ENCODE measurements at places on chromosomes 6 and 20.
A peak's percentile ranks its signal among the peaks of the same experiment; 100 is the strongest.

DNA sequence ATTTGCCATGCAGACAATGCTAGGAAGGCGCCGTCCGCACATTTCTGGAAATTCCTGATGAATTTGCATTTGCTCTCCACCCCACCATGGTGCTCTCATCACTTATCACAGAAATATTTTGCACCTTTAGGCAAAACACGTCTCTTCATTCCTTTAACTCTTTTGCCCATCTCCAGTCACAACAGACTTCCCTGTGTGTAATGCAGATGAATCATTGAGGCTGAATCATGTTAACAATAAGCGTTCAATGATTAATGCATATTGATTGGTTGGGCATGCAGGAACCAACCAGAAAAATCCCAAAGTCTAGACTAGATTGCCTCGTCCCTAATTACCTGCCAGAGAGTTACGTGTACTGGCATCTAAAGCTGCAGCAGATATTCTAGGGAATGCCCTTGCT lies 80.0 kb upstream of the ATXN1 start:
- no peak for DNase-seq

GRCh38 chr6:74357321-74357720 lies 661.3 kb downstream of the CD109 start:
- no peak for DNase-seq

- DNase-seq: no peak
These were observed 28.9 kb downstream of the VEGFA start for GRCh38 chr6:43798688-43799444.

- DNase-seq: peak; percentile 10
These were observed 476.9 kb downstream of the KHDRBS2 start for GRCh38 chr6:61809004-61809595.

DNA sequence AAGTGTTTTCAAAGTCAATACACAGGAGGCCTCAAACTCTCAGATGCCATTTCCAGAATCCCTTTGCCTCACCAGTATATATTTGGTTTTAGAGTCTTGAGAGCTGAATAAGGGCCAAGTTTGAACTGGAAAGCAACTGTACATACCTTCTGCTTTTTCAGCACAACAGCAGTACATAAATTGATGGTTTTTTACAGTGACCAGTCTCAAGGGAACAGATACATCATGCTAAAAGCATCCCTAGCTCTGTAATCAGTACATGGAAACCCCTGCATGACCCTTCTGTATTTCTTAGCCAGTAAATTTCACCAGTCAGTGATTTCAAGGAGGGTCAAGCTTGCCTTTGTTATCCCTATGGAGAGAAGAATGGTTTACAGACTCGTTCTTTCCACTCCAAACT lies 40.6 kb upstream of the ECHDC1 start:
- DNase-seq: no peak

- DNase-seq: no peak
These were observed 32.7 kb downstream of the CHMP4B start for GRCh38 chr20:33843854-33844253.

GRCh38 chr6:46265373-46265772 lies 94.6 kb upstream of the ENPP5 start:
- no peak for DNase-seq

- DNase-seq: no peak
These were observed 302.6 kb upstream of the ARID1B start for GRCh38 chr6:156474507-156475120.

- DNase-seq: peak; percentile 48
These were observed 18.6 kb downstream of the CCM2L start for GRCh38 chr20:32028647-32029372.

- DNase-seq: no peak
These were observed 248.2 kb downstream of the KHDC1L start for GRCh38 chr6:72977114-72977513.

- no peak for DNase-seq
These were observed 36.6 kb downstream of the SUMO4 start for GRCh38 chr6:149436647-149437046.

DNA sequence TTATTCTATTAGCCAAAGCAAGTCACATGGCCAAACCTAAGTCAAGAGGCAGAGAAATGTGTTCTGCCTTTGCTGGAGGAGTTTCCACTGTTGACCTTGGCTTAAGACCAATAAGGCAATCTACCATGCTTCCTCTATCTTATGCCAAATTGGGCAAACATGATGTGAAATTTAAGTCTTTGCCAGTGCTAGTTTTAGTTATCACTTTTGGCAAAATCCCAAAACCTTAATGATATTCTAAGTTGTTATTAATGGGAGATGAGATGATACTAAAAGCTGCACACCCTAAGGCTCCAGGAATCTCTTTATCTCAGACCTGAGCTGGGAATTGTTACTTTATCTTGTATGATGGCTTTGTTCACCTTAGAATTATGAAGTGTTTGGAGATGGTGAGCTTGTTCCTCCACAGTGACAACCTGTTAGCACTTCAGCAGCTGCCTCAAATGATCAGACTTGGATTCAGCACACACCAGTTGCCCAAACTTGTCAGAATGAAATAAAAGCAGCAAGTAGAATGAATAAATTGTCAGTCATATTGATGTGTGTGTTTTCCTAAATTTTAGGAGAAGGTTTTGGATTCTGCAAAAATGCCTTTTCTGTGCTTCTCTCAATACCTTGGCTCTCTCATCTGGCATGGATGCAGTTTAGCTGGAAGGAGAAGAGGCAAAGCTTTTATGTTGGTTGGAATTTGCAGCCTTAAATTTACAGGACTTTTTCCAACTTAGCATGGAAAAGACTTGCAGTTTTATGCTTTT lies 49.3 kb downstream of the RIN2 start:
- no peak for DNase-seq

DNA sequence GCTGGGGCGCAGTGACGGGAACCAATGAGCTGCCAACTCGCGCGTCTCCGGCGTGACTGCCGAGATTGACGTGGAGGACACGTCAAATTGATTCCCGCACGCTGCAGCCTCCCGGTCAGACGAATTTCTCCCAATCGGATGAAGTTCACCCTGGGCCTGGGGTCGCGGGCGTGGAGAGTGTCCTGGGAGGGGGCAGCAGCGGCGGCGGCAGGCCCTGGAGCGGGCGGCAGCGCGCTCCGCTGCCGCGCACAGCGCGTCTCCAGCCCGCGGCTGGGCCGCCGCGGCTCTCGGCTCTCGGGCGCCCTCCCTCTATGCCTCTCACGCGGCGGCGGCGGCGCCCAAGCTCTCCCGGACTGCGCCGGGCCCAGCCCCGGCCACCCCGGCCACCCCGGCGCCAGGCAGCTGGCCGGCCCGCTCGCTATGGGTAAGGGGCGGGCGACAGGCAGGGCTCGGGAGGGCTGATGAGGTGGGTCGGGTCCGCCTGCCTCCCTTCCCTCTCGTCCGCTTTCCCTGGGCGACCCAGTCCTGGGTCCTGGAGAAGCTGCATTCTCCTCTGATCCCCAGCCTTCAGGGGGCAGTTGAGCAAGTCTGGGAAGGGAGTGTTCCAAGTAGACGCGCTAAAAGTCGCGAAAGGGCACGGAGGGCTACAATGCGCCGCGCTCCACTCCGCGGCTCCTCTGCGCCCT lies at the start of gene PAX1:
Gene PAX1 (plus strand): TSS at position 90 of the 686 bp plus-strand sequence. CDS start 49 bp downstream, at position 139.
- peak; percentile 57 for DNase-seq

DNA sequence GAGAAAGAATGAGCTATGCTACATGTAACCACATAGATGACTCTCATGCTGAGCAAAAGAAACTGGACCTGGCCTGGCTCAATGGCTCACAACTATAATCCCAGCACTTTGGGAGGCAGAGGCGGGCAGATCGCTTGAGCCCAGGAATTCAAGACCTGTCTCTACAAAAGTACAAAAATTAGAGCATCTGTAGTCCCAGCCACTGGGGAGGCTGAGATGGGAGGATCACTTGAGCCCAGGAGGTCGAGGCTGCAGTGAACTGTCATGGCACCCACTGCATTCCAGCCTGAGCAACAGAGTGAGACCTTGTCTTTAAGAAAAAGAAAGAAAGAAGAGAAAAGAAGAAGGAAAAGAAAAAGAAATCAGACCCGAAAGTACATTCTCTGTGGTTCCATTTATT lies 41.7 kb downstream of the NCR2 start:
- DNase-seq: no peak

- no peak for DNase-seq
These were observed 332.8 kb downstream of the CDH4 start for GRCh38 chr20:61584851-61585250.

DNA sequence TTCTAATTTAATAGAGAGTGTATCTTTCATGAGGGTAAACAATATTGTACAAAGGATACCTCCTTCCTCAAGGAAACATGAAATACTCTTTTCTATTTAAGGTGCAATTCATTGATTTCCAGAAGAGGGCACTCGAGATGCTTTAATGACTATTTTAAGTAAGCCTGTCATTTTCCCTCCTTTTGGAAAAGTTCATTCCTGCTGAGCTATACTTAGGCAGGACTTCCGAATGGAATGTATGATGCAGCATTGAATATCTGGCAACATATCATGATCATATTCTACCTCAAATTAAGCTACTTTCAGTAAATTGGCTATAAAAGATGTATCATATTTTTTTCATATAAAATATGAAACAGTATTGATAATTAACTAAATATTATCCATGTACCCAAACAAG lies 5.0 kb downstream of the DST start:
- no peak for DNase-seq

GRCh38 chr6:27862396-27863066 lies 49.7 kb downstream of the OR2B2 start:
- no peak for DNase-seq

GRCh38 chr20:22496817-22497216 lies 87.6 kb downstream of the FOXA2 start:
- no peak for DNase-seq

- peak; percentile 87 for DNase-seq
These were observed 1.1 kb downstream of the ABRACL start for GRCh38 chr6:139029470-139030227.

DNA sequence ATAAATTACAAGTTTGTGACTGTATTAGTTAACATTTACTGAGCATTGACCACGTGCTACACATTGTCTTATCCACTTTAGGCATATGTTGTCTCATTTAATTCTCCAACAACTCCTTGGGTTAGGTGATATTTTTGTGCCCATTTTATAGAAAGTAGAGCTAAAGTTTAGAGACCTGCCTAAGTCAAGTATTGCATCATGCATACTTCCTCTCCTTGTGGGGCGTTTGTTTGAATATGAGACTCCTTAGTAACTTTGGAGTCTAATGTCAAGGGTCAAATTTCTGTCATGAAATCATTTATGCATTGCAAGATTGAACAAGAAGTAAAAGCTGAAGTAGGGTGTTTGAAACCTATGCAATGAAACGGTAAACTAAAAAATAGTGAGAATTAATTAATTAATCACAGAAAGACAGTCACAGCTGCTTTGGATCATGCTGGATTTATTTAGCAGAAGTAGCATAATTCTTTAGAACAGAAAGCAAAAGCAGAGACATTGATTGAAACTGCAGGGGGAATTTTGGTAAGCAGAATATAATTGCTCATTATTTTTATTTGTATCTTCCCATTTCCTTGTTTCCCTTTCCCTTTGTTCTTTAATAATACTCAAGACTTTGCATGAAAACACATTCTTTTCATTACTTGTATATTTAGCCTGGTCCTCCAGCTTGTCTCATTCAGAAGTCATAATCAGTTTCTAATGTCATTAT lies 1374.4 kb upstream of the GJE1 start:
- DNase-seq: no peak

- DNase-seq: no peak
These were observed 122.8 kb upstream of the B3GAT2 start for GRCh38 chr6:71079677-71080076.

GRCh38 chr6:132224943-132225342 lies 176.3 kb downstream of the MOXD1 start:
- DNase-seq: no peak

GRCh38 chr6:85354761-85355618 lies 94.9 kb upstream of the NT5E start:
- DNase-seq: peak; percentile 48

- DNase-seq: no peak
These were observed 3.7 kb downstream of the KIF13A start for GRCh38 chr6:17983730-17984129.

GRCh38 chr6:90435207-90435899 lies 138.7 kb upstream of the BACH2 start:
- DNase-seq: no peak

- DNase-seq: no peak
These were observed 25.5 kb upstream of the NOL4L start for GRCh38 chr20:32610472-32611218.

DNA sequence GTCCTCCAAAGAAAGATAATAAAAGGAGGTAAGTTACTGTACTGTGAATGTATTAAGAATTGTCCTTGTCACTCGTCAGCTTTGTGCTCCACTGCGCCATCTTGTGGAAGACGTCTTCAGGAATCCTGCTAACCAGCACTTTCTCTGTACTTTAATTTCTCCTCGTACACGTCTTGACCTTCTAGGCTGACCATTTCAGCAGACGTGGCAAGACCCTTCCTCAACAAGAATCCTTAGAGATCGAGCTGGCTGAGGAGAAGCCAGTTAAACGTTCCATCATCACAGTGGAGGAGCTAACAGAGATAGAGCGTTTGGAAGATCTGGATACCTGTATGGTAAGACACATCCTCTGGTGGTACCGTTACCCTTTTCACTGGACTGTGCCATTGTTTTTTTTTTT lies 95.5 kb upstream of the SCGN start:
- peak; percentile 22 for DNase-seq

DNA sequence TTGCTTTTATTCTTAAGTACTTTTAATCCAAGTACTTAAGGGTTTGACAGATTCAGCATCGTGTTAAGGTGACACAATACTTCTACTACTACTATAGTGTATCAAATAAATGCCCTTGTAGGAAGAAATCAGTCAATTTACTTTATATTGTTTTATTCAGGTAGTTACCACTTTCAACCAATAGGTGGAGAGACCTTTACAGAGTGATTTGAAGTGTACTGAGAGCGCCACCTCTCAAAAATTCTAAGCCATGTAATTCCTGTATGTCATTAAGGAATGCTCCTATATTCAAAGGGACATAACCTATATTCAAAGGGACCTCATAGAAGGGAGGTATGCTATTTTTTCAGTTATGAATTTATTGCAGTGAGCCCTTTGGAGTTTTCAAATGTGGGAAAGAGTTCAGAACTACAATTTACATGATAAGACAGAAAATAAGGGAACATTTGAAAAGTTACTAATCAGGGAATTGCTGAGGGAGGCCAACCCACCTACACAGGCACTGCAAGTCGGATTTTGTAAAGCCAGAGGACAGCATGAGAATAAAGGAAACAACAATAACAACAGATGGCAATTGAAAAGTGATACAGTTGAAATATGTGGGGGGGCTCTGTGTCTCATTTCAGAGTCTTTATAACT lies 955.6 kb downstream of the TBC1D32 start:
- no peak for DNase-seq

Measured in right kidney (tissue), 9 donors.